ENCODE measurements at places on chromosomes 11 and 22. TPM values are rescaled to one million over a fixed set of nuclear protein-coding genes. Genes with fewer than 3 reads are reported as not detected.

The MGAT3 gene
- total RNA-seq, result 0.12 TPM

The CNGA4 gene
- total RNA-seq, result 0.20 TPM

The CCDC116 gene
- total RNA-seq, result not detected

GRCh38 chr11:133895551-133895950, 50.2 kb upstream of the SPATA19 start:
- H3K36me3 ChIP-seq, result no peaks in the 10 kb centered on the region
- H3K27ac ChIP-seq, result no peak overlapping the region
- H3K4me1 ChIP-seq, result no peaks in the 10 kb centered on the region

DNA sequence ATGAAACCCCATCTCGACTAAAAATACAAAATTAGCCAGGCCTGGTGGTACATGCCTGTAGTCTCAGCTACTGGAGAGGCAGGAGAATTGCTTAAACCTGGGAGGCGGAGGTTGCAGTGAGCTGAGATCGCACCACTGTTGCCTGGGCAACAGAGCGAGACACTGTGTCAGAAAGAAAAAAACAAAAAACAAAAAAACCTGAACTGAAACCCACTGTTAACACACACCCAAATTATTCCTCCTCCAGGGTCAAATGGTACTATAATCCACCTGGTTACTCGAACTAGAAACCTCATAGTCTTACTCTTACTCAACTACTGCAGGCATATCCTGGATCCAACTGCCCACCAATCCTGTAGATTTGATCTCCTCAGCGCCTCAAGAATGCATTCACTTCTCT, 35.5 kb downstream of the USP28 start:
- no peak overlapping the region for H3K27ac ChIP-seq
- H3K36me3 ChIP-seq, result peaks cover 22% of the 10 kb centered on the region
- no peaks in the 10 kb centered on the region for H3K27me3 ChIP-seq
- DNase-seq, result no peak
- H3K4me1 ChIP-seq, result no peaks in the 10 kb centered on the region
- H3K4me3 ChIP-seq, result no peak overlapping the region

The OR10D3 gene
- total RNA-seq, result not detected

The MRGPRE gene
- not detected for total RNA-seq

The PIK3C2A gene
- total RNA-seq, result 34.4 TPM

The HPX gene
- 1.5 TPM for total RNA-seq

The OR2AG2 gene
- not detected for total RNA-seq

DNA sequence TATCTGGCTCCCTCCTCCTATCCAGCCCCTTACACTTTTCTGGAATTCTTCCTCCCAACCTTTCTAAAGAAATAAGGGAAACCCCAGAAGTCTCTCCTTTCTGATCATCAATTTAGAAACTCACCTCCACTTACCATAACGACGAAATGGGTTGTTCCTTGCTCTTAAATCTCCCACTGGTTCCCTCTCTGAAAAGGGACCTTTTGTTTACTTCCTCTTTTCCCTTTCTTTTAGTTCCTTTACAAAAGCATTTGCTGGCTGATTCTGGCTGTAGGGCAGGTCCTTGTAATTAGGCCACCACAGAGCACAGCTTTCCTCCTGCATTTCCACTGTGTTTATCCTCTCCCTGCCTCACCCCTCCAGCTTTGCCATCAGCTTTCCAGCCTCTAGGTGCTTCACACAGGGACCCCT, 12.0 kb downstream of the JAML start:
- no peak for DNase-seq
- H3K4me3 ChIP-seq, result no peak overlapping the region
- H3K4me1 ChIP-seq, result peaks cover 53% of the 10 kb centered on the region
